Activated CD8-positive, alpha-beta memory T cell treated with anti-CD3 and anti-CD28 coated beads for 4 hours (primary cell): ENCODE measurements at places on chromosomes 4 and X.

DNA sequence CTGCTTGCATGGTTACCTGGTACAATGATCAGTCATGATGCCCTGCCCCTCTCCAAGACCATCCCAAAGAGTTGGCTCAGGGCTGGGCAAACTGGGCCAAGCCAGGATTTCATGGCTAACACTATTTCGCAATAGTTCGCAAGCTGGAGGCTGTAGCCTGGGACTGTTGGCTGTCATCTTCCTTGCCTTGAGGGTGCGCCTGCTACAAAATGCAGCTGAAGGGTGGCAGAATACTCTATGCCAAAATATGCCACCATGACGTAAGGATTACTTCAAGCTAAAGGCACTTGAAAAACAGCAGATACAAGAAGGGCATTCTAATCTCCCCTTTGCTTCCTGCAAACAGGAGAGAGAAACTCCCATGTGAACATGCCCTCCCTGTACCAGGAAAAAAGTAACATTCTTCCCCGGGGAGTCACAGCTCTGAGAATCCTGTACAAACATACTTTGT lies 21.0 kb downstream of the SAT1 start:
- DNase-seq: no peak

DNA sequence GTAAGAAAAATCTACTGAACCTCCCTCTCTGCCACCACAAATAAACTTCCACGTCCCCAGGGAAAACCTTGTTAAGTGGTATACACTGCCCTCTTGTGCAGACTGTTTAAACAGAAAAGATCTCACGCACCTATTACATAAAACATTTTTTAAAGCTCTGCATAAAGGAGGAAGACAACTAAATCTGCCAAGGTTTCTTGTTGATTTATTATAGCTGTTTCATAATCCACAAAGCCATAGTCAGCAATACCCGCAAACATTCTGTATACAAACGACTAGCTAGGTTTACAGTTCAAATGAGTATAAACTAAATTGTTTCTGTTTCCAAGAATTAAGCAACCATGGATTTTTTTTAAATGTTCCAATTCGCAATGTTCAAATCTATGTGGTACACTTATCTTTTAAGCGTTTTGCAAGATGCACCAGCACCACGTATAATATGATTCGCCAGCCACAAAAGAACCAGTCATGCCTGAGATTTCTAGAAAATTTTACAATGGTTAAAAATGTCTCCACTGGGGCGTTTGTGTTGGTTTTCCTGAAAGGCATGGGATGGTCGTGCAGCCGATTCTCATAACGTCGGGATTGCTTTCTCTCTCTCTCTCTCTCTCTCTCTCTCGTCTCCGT lies 164.6 kb downstream of the PRKX start:
- DNase-seq: no peak

GRCh38 chr4:179372242-179372641 lies 1930.0 kb upstream of the AGA start:
- DNase-seq: no peak

GRCh38 chr4:101864660-101865059 lies 74.1 kb downstream of the BANK1 start:
- DNase-seq: no peak

DNA sequence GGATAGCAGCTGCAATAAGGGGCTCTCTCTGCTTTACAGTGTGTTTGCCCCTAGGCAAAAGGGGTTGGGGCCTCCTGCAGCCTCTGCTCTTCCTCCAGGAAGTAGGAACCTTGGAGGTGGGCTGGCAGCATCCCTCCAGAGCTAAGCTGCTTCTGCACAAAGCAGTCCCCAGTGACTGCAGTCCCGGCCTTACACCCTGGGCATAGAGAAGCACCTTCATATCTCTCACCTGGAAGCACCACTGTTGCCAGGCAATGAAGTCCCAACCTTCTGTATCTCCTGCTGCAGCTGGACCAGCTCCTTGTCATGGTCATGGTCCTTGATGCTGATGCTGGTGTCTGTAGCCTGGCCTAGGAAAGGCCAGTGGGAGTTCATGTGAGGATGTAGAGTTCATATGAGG lies 171.1 kb upstream of the TET2 start:
- no peak for DNase-seq

- no peak for DNase-seq
These were observed 41.2 kb downstream of the RASL11B start for GRCh38 chr4:52903273-52903672.

GRCh38 chr4:22458098-22458497 lies 57.8 kb downstream of the ADGRA3 start:
- DNase-seq: no peak

DNA sequence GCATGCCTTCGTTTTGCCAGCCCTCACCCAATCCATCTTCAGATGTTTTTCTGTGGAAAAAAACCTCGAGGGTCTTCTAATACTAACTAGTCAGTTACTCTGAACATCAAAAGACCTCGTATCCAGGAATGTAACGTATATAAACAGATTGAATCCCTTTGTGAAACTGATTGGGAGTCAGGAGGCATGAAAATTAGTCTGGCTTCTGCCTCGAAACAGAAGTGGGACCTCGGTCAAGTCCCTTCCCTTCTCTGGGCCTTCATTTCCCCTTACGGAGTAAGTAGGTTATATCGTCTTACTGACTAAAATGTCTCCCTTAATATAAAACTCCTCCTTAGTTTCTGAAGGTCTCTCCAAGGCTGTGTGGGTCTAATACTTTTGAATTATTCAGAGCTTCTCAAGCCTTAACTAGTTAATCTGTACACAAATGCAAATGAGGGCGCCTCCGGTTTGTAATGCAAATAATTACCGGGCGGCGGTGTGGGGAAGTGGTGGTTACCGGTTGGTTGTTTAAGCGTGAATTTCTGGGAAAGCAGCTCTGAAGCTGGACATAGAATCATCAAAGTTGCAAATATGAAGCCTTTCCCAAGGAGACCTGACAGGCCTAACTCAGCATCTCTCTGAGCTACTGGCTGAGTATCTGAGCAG lies 11.4 kb upstream of the NKRF start:
- no peak for DNase-seq

- no peak for DNase-seq
These were observed 90.7 kb upstream of the SORBS2 start for GRCh38 chr4:185902654-185903053.

DNA sequence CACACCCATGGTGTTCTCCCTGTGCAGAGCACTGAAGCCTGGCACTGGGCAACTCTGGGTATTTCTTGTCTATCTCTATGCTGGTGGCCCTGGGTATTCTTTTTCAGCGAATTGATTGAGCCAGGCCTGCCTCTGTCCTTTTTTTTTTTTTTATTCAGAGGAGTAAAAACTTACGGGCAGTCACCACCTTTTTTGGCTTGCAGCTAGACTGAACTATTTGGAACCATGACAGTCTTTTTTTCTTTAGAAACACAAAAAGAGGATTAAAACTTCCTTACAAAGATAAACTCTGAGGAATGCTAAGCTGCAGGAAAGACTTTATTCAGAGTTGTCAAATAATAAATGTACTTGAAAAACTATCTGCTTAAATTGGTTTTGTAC lies 119.2 kb upstream of the STIM2 start:
- DNase-seq: no peak

DNA sequence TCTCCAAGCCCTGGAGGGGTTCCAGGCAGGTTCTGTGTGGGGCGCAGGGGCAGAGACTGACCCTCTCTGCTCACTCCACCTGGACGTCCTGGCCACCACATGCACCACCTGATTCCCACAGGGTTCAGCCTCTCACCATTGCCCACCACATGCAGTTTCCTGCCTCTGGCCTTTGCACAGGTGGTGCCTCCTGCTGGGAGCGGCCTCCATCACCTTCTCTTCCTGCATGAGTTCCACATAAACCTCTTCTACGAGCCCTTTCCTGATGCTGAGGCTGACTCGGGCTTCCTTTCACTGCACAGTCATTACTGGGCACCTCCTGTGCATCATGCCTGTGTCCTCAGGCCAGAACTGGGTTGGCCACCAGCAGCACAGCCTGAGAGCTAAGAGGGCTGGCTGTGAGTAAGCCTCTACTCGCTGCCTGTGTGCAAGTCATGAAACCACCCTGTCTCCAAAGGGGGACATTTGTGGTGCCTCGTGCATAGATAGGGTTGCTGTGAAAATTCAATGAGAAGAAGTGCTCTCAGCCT lies 19.9 kb downstream of the MAN2B2 start:
- DNase-seq: no peak

DNA sequence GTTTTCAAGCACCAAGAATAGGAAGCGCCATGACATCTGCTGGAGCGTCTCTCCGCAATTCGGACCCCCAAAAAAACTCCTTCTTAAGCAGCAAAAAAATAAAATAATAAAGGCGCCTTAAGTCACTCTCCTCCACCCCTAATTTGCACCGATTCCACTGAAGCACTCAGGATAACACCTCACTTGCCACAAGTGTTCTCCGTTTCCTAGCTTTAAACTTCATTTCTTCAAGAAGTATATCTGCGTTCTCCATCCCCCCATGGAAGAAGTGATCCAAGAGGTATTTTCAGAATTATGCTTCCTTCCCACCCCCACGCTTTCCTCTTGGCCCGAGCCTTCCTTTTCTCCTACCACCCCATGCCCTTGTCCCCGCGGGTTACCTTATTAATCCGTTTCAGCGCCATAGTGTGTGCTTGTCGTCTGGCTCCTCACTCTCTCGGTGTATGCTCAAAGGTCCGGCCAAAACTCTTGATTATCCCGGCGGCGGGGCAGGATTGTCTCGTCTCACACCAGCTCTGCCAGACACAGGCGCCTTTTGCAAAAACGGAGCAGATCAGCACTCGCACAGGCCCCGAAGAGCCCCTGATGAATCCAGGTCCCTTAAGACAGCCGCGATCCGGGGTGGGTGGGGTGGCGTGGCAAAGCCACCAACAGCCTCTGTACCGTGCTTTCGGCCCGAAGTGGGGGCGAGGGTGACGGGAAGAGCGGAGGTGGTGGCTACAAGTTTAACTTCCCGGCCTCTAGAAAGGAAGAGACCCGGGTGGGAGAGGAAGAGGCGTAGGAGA lies 1.1 kb downstream of the UBE2D3 start:
- no peak for DNase-seq

DNA sequence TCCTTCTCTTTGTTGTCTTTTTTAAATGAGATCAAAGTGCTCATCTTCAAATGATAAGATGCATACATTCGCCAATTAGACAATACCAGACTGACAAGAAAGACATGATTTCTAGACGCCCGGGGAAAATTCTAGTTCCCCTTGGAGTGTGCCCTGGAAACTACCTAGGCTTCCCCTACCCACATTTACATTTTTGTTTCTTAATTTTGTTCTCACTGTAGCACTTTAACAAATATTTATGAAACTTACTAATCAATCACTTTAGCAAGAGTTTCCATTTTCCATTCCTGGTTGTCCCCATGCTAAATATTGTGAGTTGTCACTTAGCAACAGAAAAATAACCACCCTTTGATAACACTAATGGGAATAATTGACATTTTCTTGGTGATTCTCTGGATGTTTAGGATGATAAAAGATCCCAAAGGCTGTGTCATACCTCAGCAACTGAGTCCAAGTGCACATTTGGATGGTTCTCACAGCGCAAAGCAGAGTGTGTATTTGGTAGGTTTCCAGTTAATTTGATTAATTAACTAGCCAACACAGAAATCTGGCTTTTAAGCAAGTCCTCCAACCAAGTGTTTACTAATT lies 69.6 kb downstream of the FGFBP1 start:
- DNase-seq: no peak

DNA sequence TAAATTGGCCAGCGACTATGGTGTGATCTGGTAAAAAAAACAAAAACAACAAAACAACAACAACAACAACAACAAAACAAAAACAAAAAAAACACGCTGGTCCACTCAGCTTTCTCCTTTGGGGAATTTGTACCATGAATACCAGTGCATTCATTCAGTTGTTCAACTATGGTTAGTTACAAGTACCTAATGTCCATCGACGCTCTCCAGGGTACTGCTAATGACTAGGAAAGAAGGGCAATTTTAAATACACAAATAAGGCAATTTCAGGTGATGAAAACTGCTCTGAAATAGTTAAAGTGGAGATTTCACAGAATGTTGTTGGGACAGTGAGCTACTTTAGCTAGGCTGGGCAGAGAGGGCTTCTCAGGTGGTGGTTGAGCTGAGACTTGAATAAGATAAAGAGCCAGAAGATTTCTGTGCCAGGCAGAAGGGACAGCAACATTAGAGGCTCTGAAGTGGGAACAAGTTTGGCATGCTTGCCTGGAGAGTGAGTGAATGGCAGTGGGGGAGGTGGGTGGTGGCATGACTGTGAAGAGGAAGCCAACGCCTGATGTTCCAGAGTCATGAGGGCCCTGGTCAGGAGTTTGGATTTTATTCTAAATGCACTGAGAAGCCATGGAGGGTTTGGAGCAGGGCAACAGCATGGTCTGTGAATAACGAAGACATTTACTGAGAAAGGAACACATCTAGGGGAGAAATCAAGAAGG lies 45.9 kb upstream of the PGRMC2 start:
- no peak for DNase-seq

- DNase-seq: no peak
These were observed 24.4 kb upstream of the DYNLT3 start for GRCh38 chrX:37871626-37872302.

DNA sequence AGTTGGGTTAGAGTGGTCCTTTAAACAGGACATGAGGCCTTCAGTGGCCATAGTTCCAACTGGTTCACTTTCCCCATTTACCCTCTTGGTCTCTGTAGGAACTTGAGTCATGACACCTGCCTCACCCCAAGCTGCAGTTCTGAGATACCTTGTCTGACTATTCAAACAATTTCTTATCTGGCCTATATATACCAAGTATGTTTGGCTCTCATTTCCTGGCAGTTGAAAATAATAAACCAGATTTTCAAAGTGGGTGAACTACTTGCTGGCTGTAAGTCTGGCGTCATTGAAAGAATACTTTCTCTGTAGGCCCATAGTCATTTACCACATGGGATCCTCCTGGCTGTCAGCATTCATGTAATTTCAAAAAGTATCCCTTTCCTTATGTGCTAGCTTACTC lies 228.8 kb downstream of the SHROOM3 start:
- DNase-seq: no peak

GRCh38 chrX:55127692-55128091 lies 38.9 kb downstream of the PAGE2 start:
- DNase-seq: no peak

DNA sequence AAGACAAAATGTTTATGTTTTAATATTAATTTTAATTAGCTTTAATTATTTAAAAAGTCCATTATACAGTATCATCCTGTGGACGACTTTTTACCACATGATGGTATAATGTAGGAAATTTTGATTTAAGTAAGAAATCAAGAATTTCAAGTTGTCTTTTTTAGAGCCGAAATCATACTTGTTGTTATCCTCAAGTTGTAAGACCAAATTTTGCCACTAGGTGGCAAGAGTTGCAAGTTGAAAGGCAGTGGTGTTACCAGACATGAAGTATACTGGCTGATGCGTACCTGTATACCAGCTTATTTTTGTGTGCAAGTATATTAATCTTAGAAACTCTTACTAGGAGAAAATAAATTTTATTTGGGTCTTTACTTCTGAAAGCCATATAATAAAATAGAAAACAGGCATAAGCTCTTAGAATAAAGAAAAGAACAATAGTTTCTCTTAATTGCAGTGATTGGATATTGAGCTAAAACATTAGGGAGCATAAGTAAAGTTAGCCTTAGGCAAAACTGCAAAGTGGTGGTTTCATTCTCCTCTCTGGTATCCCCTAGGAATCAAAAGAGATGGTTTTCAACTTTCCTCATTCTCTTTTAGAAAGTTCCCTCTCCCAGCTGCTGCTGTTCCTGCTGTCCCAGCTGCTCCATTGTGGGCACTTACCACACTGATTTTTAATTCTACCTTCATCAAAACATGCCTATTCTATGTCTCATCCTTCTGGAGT lies 118.0 kb upstream of the WDFY3 start:
- DNase-seq: no peak

GRCh38 chr4:53840643-53841042 lies 223.8 kb downstream of the CHIC2 start:
- no peak for DNase-seq

GRCh38 chr4:128328106-128328505 lies 40.5 kb upstream of the PGRMC2 start:
- no peak for DNase-seq

- no peak for DNase-seq
These were observed 134.3 kb downstream of the MID1IP1 start for GRCh38 chrX:38935561-38935960.
